ENCODE measurements at places on chromosomes 12 and 14. TPM values are rescaled to one million over a fixed set of nuclear protein-coding genes. Genes with fewer than 3 reads are reported as not detected.

The TRHDE gene
- not detected for total RNA-seq

- no peak for ATAC-seq
Observed at GRCh38 chr14:24924544-24924943, 125.4 kb downstream of the STXBP6 start.

GRCh38 chr12:3122841-3123678, 45.9 kb downstream of the TSPAN9 start:
- ATAC-seq: no peak

- no peak for ATAC-seq
Observed at GRCh38 chr12:124752437-124753227, 111.0 kb downstream of the SCARB1 start.

- no peak for ATAC-seq
Observed at GRCh38 chr12:26612203-26612602, 220.8 kb downstream of the ITPR2 start.

- no peak for ATAC-seq
Observed at GRCh38 chr12:3624273-3624672, 128.6 kb downstream of the CRACR2A start.

DNA sequence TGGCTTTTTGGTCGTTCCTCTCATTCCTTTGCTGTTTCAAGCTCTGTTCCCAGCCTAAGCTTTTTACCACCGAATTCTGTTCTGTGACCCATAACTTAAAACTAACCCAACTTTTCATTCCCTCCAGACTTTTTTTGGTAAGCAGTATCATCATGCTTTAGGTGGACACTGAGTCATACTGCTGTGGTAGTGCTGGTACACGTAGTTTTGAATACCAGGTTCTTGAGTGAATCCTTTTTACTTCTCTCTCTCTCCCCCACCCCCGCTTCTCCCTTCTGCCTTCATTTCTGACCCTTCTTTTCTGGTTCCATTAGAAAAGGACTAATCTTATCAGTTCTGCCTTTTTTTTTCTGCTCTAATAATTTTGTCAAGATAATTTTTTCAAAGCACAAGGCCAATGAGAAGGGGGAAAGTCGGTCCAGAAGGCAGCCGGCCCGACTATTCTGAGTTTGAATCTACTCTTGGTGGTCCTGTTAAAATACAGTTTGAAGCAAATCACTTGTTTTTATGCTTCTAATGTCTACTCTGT, 2.3 kb upstream of the MDM2 start:
- no peak for ATAC-seq

GRCh38 chr14:86310611-86311010, 780.7 kb downstream of the FLRT2 start:
- no peak for ATAC-seq

The CISTR gene
- total RNA-seq: not detected

DNA sequence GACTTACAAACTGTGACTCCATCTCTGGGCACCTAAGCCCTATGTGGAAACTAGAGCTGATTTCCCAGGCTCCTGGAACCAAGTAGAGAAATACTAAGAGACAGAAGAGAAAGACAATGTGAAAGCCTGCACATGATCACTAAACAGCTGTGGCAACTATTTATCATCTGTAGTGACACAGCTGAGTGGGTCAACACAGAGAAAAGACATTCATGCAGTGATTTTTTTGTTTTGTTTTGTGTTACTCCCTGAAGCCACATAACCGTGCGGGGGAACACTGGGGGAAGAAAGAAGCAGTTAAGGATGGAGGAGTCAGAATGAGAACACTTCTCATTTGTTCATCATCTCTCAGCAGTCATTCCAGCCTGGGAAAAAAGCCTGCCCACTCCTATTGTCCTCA, 1.5 kb downstream of the PRR4 start:
- no peak for ATAC-seq

The OTOGL gene
- not detected for total RNA-seq

GRCh38 chr12:40378691-40379090, 153.9 kb downstream of the LRRK2 start:
- no peak for ATAC-seq

GRCh38 chr14:99345472-99345871, 73.5 kb upstream of the BCL11B start:
- ATAC-seq: no peak
